Tibial artery (tissue), 4 donors: ENCODE measurements at places on chromosomes 6 and 20.

GRCh38 chr6:156507656-156508055, 269.5 kb upstream of the ARID1B start:
- no peak for DNase-seq

GRCh38 chr6:133359760-133360159, 118.6 kb downstream of the EYA4 start:
- DNase-seq = no peak

DNA sequence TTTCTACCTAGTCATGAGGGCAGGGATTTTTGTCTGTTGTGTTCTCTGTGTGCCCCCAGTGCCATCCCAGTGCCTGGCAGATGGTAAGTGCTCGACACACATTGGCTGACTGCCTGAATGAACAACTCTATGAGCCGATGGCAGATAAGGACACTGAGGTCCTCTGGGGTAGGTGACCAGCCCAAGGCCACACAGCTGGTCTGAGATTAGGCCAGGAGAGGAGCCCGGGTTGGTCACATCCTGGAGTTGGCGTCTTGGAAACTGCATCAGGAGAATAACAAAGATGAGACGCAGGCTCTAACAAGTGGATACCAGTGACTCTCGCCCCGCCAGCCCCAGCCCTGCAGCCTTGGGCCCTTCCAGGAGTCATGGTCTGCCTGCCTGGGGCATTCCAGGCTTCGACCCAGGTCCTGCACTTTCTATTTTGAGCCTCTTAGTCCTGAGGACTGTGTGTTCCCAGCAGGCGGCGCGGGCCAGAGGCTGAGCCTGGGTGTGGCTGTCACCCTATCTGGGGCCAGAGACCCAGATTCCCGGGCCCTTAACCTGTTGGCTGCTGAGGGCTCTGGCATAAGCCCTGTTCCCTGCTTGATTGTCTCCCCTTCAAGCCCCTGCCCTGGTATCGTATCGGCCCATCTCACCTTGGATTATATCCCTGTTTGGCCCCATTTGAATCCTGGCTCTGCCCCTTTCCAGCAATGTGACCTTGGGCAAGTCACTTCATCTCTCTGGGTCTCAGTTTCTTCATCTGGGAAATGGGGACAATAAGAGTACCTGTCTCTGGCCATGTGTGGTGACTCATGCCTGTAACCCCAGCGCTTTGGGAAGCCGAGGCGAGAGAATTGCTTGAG, 88.3 kb downstream of the CEBPB start:
- peak; percentile 86 for DNase-seq

DNA sequence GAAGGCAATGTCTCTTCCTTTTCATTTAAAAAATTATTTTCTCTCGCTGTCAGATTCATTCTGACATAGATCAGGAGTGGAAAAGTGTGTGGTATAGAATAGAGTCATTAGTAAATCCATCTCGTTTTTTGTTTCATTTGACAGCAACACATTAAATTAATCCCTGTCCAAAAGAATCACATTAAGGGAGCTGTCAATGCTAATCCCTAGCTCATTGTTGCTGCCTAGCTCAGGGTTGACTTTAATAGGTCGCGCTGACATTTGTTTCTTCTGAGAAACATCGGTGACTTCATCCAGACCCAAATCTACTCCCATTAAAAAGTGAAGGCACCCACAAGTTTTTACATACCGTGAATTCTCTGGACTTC, 25.4 kb upstream of the MAP3K7 start:
- DNase-seq = no peak

- no peak for DNase-seq
These were observed 25.3 kb upstream of the ZNFX1 start for GRCh38 chr20:49303065-49303552.

GRCh38 chr6:40251637-40252300, 317.5 kb upstream of the MOCS1 start:
- DNase-seq = no peak

- no peak for DNase-seq
These were observed at the start of gene CRYBG1 for GRCh38 chr6:106360410-106360988. TSS of gene CRYBG1 (plus strand) at chr6:106360717. CDS start at chr6:106360909, 192 bp downstream.

DNA sequence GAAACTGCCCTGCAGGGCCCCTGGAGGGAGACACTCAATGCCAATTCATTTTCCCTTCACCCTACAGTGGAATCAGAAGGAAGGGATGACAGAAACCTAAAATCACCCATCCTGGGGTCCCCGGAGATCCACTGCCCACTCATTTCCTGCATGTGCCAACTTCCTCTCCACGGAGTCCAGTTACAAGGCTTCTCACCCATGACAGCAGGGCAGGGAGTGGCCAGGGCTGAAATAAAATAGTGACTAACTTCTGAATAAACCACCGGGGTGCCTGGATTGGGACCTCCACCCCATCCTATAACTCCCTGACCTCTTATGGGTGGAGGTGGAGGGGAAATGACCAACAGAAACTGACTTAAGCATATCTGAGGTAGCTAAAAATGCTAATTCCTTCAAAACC, 362.3 kb downstream of the MAFB start:
- DNase-seq = no peak

GRCh38 chr20:458776-459175, 3.6 kb downstream of the TBC1D20 start:
- DNase-seq = no peak

- no peak for DNase-seq
These were observed 33.4 kb downstream of the IL20RA start for GRCh38 chr6:137011406-137011805.

- DNase-seq = no peak
These were observed 93.8 kb upstream of the POPDC3 start for GRCh38 chr6:105273589-105273988.
